ENCODE measurements at places on chromosomes 11 and 22.

GRCh38 chr11:17612221-17613188 lies 65.4 kb downstream of the OTOG start:
- H3K4me1 ChIP-seq, result peaks cover 5% of the 10 kb centered on the region
- no peaks in the 10 kb centered on the region for H3K36me3 ChIP-seq
- DNase-seq, result no peak
- H3K4me3 ChIP-seq, result no peak overlapping the region
- peaks cover 44% of the 10 kb centered on the region for H3K27me3 ChIP-seq
- H3K27ac ChIP-seq, result no peak overlapping the region

- H3K36me3 ChIP-seq, result no peaks in the 10 kb centered on the region
- no peaks in the 10 kb centered on the region for H3K4me1 ChIP-seq
- H3K27ac ChIP-seq, result no peak overlapping the region
- DNase-seq, result no peak
Observed at GRCh38 chr22:25760848-25761595, 19.0 kb downstream of the MYO18B start.

DNA sequence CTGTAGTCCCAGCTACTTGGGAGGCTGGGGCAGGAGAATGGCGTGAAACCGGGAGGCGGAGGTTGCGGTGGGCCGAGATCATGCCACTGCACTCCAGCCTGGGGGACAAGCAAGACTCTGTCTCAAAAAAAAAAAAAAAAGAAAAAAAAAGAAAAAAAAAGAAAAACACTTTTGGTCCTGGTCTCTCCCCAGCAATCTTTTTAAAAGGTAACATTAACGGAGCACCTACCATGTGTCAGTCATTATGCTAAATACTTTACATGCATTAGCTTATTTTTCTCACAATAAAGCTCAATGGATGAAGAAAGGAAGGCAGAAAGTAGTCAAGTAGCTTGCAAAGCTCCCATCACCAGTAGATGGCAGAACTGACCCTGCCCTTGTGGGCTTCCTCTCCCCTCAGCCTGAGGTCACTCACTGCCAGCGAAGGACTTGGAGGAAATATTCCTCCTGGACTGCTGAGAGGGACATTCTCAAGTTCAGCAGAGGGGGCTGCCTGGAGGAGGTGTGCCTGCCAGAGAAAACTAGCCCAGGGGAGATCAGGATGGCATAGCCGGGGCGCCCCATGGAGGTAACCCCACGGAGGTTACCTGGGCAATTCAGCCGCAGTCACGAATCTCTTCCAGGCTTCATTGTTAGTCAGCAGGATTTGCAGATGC lies 15.5 kb downstream of the APOL3 start:
- no peak overlapping the region for H3K4me3 ChIP-seq
- H3K4me1 ChIP-seq, result peaks cover 55% of the 10 kb centered on the region
- peaks cover 8% of the 10 kb centered on the region for H3K27me3 ChIP-seq
- peak; percentile 59 for DNase-seq

DNA sequence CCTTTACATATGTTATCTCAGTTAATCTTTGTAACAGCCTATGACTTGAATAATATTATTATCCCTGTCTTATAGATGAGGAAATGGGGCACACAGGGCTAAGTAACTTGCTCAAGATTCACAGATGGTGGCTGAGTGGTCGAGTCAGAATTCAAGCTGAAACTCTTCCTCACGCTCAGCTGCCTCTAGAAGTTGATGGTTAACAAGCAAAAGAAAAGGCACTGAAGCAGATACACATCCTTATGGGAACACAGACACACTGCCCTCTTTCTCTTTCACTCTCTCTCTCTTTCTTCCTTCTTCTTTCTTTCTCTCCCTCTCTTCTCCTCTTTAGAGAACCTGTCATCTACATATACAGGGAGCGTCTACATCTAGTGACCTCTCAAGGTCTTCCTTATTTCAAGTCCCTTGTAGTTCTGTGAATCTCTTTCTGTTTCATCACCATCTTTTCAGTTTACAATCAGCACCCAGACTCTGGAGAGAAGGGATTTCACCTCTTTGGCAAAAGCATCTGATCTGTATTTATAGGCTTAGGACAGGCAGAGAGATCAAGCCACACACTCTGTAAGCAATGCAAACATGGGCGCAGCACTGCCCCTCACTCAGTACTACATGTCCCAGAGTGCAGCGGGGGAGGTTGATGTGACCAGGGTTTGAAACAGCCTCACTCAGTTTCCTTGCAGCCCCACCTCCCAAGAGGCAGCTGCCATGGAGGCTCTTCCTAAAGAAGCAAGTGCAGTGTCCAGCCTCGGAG lies 75.7 kb downstream of the GRAMD1B start:
- H3K27me3 ChIP-seq, result no peaks in the 10 kb centered on the region
- DNase-seq, result peak; percentile 44
- no peaks in the 10 kb centered on the region for H3K36me3 ChIP-seq
- peaks cover 62% of the 10 kb centered on the region for H3K4me1 ChIP-seq

DNA sequence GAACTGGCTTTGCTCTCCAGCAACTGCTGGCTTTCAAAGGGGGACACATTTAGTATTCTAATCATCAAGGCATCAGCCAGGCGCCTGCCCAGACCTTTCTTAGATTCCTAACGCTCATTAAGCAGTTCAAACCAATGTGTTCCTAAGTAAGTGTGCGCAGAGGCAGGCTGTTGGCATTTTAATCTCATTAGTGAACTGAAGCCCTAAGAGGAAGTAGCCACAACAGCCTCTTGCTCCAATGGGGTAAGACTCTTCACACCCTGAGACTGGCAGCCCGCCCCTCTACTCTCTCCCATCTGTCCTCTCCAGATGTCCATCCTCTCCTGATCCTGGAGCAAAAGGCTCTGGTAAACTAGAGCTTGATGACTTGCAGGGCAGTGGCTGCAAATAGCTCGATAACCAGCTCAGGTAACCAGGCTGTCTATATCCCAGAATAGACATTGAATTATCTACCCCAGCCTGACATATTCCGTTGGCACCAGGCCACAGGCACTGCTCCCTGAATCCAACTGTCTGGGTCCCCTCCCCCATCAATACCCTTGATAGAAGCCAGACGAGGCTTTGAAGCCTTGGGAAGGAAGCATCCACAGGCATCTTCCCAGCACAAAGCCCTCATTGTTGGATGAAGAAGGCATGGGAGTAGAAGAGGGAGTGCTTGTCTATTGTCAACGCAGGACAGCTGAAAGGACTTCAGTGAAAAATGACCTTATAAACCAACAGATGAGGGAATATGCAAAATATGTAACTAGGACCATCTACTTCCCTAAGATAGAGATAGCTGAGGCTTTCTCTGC lies 321.1 kb downstream of the TENM4 start:
- DNase-seq, result no peak
- no peak overlapping the region for H3K4me3 ChIP-seq
- H3K4me1 ChIP-seq, result peaks cover 31% of the 10 kb centered on the region
- peak overlapping the region; percentile 82 for H3K27ac ChIP-seq

DNA sequence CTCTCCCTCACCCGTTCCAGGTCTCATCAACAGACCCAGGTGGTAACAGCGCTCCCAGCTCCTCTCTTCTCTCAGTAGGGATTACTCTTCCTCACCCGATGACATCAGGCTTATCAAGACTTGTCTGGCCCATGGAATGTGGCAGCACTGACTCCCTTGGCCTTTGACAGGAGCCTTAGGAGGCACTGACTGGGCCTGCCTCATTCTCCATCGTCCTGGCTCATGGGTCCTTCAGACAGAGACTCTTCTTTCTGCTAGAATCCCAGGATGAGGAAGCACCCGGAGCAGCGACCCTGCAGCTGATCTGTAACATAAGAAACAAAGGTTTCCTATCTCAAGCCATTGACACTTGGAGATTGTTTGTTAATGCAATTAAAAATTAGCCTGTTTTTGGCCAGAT lies 1063.6 kb downstream of the TBC1D22A start:
- H3K27me3 ChIP-seq, result peaks cover 20% of the 10 kb centered on the region
- no peak overlapping the region for H3K4me3 ChIP-seq
- DNase-seq, result no peak
- no peaks in the 10 kb centered on the region for H3K4me1 ChIP-seq

DNA sequence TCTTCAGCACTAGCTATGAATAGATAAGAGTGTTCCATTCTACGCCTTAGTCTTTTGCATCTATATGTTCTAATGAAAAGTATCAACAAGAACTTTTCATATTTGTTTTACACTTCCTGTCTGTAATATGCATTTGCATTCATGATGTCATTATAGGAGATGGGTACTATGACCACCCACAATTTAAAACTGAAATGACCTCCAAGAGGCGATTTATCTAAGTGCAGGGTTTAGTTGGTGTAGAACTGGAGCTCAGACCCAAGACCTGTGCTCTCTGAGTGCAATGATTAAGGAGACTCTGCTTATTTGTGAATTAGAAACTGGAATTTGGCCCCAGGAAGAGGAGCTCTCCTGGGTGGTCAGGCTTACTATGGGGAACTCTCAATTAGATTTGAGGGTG lies 289.1 kb downstream of the ETS1 start:
- H3K27me3 ChIP-seq, result no peaks in the 10 kb centered on the region
- peak overlapping the region; percentile 99 for H3K27ac ChIP-seq
- peaks cover 97% of the 10 kb centered on the region for H3K4me1 ChIP-seq

- peaks cover 23% of the 10 kb centered on the region for H3K36me3 ChIP-seq
- no peak for DNase-seq
- no peak overlapping the region for H3K27ac ChIP-seq
- no peaks in the 10 kb centered on the region for H3K27me3 ChIP-seq
- H3K4me1 ChIP-seq, result peaks cover 2% of the 10 kb centered on the region
Observed at GRCh38 chr11:111836162-111836561, 35.2 kb downstream of the ALG9 start.

- H3K4me1 ChIP-seq, result peaks cover 19% of the 10 kb centered on the region
- H3K36me3 ChIP-seq, result no peaks in the 10 kb centered on the region
- DNase-seq, result no peak
- H3K27me3 ChIP-seq, result peaks cover 4% of the 10 kb centered on the region
- no peak overlapping the region for H3K27ac ChIP-seq
Observed at GRCh38 chr11:110081462-110082376, 11.5 kb upstream of the ZC3H12C start.

DNA sequence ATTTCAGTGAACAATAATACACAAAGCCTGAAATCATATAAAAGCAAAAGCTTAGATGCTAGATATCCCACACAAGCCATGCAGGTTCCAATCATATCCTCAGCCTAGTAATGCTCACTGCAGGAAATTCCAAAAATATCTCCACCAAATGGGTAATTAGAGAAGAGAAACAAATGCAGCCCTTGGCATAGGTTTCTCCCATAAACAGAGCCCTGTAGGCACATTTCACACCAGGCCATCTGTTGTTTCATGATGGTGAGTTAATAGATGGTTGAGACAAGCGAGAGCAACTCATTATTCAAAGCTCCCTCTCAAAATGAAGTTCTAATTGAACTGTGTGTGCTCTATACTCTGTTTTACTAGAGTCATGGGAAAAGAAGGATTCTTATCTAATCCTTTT lies 154.6 kb upstream of the TRPC6 start:
- H3K27ac ChIP-seq, result peak overlapping the region; percentile 36
- H3K4me3 ChIP-seq, result no peak overlapping the region
- peaks cover 13% of the 10 kb centered on the region for H3K4me1 ChIP-seq
- DNase-seq, result no peak
- H3K27me3 ChIP-seq, result no peaks in the 10 kb centered on the region

GRCh38 chr22:19361501-19362103 lies 69.9 kb downstream of the HIRA start:
- no peak overlapping the region for H3K4me3 ChIP-seq
- DNase-seq, result no peak
- no peaks in the 10 kb centered on the region for H3K4me1 ChIP-seq
- peak overlapping the region; percentile 53 for H3K27ac ChIP-seq

DNA sequence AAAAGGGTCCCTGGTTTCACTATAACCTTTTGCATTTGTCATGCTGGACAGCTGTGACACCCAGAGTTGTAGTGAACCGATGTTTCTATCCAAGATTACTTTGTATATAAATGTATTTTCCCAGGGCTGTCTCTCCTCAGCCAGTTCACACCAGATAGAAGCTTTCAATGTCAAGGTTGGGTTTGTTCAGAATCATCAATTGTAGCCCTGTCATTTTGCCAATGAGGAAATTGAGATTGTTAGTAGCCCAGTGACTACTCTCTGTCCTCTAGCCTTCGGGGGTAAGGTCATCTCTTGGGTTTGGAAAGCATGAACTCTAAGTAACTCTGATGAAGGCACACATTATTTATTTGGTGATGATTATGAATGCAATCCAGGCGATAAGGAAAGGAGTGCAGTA lies 165.6 kb downstream of the DBX1 start:
- H3K27me3 ChIP-seq, result peaks cover 3% of the 10 kb centered on the region
- DNase-seq, result no peak
- no peaks in the 10 kb centered on the region for H3K36me3 ChIP-seq
- no peak overlapping the region for H3K4me3 ChIP-seq
- no peak overlapping the region for H3K27ac ChIP-seq
- peaks cover 55% of the 10 kb centered on the region for H3K4me1 ChIP-seq

- peaks cover 5% of the 10 kb centered on the region for H3K4me1 ChIP-seq
- H3K36me3 ChIP-seq, result no peaks in the 10 kb centered on the region
- DNase-seq, result peak; percentile 76
- H3K27me3 ChIP-seq, result peaks cover 21% of the 10 kb centered on the region
- H3K27ac ChIP-seq, result no peak overlapping the region
- H3K4me3 ChIP-seq, result no peak overlapping the region
Observed at GRCh38 chr11:74702383-74703007, 28.7 kb downstream of the CHRDL2 start.

Data from nephron progenitor cell (in vitro differentiated cells).